ENCODE measurements at places on chromosomes 3 and 15.

DNA sequence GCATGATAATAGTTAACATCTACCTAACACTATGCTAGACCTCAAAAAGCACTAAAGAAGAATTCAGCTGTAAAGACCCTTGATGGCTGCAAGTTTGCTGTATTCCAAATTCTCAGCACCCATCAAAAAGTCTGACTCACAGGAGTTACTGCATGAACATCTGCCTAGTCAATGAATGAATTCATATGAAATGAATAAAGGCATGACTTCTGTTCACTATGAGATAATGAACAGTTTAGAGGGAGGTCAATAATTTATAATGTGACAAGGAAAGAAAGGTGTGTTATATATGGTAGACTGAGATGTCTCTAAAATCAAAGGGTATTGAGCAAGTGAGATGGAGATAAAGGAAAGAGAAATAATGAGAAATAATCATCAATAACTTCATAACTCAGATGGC lies 508.2 kb upstream of the TGFBR2 start:
- no peak for DNase-seq

DNA sequence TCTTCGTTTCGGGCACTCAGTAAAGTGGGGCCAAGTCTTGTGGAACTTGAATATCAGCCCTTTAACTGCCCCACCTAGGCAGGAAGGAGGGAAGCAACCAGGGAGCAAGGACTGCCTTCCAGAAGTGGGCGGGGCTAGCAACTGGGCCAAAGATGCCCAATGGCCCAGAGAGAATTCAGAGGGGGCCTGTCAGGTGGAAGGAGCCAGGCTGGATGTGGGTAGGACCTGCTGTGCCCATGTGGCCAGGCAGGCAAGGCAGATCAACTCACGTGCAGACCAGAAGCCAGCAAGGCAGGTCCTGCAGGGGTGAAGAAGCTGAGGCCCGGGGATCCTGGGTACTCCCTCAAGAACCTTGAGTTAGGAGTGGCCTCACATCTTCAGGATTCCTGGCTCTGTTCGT lies 5.5 kb downstream of the MAP6D1 start:
- DNase-seq = no peak

GRCh38 chr3:174325171-174325570 lies 534.0 kb upstream of the NAALADL2 start:
- DNase-seq = no peak

- no peak for DNase-seq
Measured at GRCh38 chr15:48307586-48307985, 23.6 kb upstream of the DUT start.

- DNase-seq = no peak
Measured at GRCh38 chr3:48797626-48798025, 50.0 kb downstream of the PRKAR2A start.

- no peak for DNase-seq
Measured at GRCh38 chr15:81789403-81789802, 256.4 kb downstream of the MEX3B start.

GRCh38 chr3:55687526-55687925 lies 200.4 kb upstream of the WNT5A start:
- DNase-seq = no peak

- DNase-seq = no peak
Measured at GRCh38 chr3:39748002-39748401, 61.4 kb upstream of the MYRIP start.

DNA sequence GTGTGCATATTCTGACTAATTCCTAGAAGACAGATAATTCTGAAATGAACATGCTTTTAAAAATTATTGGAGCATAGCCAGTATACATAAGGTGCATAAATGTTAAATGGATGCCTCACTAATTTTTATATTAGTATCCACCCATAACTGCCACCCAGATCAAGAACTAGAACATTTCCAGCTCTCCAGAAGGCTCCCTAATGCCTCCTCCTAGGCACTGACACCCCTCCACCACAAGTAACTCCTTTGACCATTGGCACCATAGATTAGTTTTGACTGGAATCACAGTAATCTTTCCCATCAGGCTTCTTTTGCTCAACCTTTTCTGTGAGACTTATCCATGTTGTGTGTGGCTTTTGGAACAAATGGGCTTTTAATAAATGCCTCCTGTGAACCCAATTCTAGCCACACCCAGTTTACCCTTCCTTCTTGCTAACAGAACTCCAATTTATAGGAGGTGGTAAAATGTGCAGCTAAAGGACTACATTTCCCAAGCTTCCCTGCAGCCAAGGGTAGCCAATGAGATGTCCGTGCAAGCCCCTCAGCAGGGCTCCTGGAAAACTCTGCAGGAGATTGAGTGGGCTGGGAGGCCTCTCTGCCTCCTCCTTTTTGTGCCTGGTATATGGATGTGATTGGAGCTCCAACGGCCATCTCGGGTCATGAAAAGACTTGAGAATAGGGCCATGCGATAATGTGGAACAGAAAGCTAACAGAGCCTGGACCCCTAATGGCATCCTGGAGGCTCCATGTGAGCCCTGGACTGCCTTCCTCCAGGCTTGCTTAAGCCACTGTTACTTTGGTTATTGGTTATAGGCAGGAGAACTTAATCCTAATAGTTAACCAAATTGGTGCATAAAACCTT lies 322.6 kb upstream of the TLE3 start:
- DNase-seq = no peak

DNA sequence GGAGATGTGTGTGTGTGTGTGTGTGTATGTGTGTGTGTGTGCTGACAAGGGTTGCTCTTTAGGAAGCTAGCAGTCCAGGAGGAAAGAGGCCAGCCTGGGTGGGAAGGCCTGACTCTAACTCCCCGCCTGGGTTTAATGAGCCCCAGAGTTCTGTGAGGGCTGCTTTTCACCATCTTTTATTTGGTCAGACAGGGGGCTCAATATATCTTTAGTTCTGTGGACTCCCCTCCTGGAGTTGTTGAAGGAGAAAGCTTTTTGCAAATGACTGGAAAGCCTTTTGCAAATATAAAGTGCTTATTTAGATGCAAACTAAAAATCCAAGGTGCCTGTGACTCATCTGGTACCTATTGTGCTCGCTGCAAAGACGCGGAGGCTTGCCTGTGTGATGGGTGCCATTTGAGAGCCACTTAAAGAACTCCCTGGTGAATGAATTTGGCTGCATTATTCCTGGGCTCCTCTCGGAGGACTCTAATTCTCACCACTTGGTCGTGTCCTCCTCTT lies 24.5 kb downstream of the DRD3 start:
- DNase-seq = no peak

DNA sequence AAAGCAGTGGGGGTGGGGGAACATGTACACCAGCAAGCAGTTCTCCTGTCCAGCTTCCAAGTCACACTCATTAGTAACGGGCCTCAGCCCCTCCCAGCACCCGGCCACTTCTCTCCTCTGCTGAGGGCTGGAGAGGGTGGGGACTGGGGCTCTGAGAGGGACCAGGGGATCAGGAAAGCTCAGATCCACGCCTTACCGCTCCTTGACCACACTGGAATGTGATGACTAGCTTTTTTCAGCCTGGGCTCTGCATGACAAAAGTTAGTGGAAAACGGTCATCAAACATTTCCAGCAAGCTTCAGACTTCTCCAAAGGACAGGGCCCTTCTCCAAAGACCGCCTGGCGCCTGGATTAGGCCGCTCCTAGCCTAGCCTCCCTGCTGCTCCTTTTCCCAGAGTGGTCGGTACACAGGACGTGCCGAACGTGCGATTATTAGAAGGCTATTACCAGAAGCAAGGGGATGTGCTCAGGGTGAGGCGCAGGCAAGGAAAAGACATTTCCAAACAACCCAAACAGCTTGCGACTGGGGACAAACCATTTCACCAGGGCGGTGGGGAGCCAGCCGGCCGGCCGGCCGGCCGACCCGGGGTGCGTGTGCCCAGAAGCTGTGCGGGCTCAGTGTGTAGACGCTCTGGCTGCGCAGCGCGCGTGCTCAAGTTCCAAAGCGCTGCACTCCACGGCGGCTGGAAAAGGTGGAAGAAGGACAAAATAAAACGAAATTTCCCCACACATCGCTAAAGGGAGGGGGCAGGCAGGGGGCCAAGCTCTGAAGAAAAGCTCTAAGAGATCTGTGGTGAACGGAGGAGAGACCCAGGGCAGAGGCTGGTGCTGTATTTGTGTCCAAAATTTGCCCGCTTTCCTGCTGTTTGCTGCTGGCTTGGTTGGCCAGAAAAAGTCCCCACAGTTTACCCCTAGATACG lies 51.0 kb upstream of the SSR3 start:
- DNase-seq = peak; percentile 88

GRCh38 chr3:65433480-65433879 lies 605.2 kb downstream of the MAGI1 start:
- no peak for DNase-seq

DNA sequence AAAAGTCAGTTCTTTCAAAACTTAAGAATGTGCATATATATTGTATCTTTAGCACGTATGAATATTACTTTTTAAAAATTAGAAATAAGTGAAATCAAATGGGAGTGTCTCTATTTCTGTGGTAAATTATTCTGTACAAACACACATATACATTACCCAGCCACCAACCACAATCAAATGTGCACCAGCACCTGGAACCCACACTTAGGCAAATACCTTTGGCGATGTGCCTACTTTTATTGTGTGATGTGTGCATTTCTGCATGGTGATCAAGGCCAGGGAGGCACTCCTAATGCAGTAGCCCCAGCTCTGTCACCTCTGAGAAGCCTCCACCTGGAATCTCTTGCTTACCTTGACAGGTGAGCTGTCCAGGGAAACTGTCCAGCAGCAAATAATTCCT lies 76.9 kb downstream of the PIK3R4 start:
- no peak for DNase-seq

- no peak for DNase-seq
Measured at GRCh38 chr3:196661400-196661799, 21.9 kb downstream of the NRROS start.

DNA sequence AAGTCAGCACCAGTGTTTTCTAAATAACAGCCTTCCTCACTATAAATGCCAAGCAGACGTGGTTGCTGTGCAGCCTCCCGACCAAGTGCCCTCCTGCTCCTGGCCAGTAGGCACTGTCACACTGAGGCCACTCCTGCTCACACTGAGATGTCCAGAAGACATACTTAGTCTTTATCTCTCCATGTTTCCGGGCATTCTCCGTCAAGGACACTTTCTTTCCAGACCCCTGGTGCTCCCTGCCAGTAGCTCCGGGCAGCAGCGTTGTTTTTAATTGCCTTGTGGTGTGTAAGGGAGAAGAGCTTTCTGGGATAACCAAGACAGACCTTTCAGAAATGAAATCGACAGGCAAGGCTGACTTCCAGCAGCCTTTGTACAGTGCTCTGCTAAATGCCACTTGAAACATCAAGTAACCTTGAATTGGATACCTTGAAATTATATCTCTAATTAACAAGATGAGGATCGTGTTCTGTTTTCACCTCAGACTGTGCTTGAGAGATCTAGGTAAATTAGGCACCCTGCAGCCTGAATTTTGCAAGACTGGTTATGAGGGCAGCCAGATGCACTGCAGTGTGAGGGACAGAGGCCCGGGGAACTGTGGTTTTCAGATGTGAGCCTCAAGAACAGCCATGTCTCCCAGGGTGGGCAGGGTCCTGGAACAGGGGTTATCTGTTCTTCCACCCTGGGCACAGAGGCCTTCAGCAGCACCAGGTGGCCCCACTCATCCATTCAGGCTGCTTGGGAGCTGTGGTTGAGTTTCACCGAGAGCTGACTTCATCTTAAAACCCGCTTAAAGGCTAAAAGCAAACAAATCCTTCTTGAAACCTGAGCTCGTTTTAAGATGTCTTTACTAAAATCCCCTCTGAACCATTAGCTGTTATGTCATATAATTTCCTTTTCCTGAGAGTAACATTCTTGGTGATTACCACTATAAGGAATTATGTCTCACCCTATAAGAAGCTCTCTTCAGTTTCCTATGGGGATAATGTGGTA lies 105.5 kb upstream of the IL12A start:
- peak; percentile 60 for DNase-seq

- DNase-seq = no peak
Measured at GRCh38 chr3:99031778-99032177, 130.3 kb upstream of the DCBLD2 start.

DNA sequence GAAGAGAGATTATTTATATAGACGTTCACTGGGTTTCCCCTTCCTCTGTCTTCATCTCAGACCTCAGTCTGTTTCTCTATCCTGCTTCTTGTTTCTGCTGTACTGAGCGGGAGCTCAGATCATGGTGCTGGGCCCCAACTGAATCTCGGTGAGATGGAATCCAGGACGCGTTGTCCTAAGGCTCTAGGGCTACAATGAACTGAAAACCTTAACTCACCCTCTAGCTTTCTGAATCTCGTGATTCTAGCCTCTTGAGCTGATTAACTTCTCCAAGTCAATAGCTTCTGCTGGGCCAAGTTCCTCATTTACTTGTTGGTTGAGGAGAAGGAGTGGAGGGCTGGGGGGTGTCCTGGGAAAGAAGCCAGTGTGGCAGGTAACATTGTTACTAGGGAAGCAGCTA lies 32.7 kb upstream of the MAP3K13 start:
- no peak for DNase-seq

DNA sequence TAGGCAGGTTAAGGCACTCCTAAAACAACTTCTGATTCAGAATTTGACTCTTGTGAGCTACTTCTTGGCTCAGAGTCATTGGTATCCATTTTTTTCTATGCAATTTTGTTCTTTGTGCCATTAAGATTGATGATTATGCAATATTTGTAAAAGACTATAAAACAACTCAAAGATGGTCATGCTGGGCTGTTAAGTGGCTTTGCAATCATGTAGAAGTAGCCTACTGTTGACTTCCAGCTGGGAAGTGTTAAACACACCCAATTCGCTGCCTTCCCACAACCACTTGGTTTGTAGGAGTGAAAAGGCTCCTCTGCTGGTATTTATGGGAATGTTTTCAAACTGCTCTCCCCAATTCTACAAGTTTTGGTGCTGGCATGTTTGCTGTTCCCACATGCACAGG lies 74.7 kb upstream of the COL6A6 start:
- DNase-seq = no peak

DNA sequence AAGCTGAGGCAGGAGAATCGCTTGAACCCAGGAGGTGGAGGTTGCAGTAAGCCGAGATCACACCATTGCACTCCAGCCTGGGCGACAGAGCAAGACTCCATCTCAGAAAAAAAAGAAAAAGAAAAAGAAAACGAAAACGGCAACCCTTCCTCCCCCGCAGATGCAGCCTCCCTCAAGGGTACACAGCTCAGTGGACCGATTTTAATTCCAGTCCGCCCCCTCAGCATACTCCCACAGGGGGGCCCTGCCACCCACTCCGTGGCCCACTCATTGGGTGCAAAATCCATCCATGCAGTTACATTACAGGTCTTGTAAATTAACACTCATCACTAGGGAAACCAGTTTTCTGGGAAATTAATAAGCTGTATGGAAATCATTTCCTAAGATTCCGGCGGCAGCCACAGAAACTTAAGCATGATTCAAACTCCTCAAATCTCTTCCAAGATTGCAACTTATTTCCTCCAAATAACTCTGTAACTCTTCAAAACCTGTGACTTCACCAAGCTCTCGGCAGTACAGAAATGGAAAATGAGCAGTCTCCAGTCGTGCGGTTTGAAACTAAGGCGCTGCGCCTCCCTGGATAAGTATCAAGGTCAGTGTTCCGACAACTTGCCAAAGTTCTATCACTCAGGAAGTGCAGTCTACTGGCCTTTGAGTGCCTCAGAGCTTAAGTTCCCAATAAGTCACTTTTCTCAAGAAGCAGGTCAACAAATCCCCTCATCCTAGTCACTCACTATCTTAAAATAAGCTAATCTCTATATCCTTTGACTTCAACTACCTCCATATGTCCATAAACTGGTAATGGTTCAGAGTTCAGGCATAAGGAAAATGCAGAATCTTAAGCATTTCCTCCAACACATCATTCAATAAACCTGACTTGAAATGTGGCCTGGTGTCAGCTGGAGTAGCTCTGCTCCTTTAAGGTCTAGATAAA lies 24.7 kb upstream of the KLHL6 start:
- no peak for DNase-seq

GRCh38 chr3:172357850-172358754 lies 90.2 kb downstream of the GHSR start:
- no peak for DNase-seq

Measured in HS-27A (cell line).